ENCODE measurements at places on chromosomes 5 and 9. TPM values are rescaled to one million over a fixed set of nuclear protein-coding genes. Genes with fewer than 3 reads are reported as not detected.
A peak's percentile ranks its signal among the peaks of the same experiment; 100 is the strongest.

TMEM215 gene
- total RNA-seq, result not detected

GRXCR2 gene
- total RNA-seq, result not detected

DNA sequence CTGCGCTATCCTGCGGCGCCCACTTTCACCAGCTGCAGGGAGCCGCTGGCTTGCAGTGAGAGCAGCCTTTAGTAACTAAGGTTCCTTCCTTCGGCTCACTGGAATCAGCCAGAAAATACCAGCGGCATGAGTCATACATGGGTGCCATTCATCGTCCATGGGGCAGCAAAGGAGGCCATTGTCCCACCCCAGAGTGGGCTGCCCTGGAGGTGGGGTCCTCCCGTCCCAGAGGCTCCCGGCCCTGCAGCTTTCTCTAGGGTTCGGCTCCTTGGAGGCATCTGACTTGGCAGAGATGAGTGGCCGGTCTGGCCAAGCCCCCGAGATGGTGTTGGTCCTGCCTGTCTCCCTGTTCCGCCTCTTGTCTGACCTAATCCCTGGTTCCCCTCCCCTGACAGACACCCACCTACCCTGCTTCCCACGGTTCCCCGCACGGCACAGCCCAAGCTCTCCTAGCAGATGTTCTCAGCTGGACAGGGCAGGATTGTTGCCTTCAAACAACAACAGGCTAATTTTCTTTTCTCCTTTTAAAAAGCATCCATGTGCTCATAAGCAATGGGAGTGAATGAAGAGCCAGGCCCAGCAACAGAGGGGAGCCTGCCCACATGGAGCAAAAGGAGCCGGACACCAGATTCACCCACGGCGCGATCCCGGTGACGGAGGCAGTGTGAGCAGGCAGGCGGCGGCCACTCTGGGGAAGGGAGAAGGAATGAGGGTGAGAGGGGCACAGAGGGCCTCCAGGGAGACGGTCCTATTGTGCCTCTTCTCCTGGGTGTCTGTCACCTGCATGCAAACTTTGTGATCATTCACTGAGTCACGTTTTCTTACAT, 97.0 kb upstream of the COL5A1 start:
- peak; percentile 82 for DNase-seq

GRCh38 chr5:102664616-102665335, 90.3 kb upstream of the PAM start:
- DNase-seq, result no peak

GRCh38 chr5:159912033-159912800, 4.1 kb upstream of the ADRA1B start:
- DNase-seq, result peak; percentile 88

- DNase-seq, result no peak
These were observed 64.8 kb downstream of the NUP214 start for GRCh38 chr9:131190191-131190590.

- no peak for DNase-seq
These were observed 92.8 kb downstream of the SMARCA2 start for GRCh38 chr9:2107906-2108451.

GRCh38 chr5:57346328-57346727, 136.3 kb downstream of the ACTBL2 start:
- peak; percentile 83 for DNase-seq

- no peak for DNase-seq
These were observed 15.5 kb downstream of the ACTL7A start for GRCh38 chr9:108877524-108877923.

DNA sequence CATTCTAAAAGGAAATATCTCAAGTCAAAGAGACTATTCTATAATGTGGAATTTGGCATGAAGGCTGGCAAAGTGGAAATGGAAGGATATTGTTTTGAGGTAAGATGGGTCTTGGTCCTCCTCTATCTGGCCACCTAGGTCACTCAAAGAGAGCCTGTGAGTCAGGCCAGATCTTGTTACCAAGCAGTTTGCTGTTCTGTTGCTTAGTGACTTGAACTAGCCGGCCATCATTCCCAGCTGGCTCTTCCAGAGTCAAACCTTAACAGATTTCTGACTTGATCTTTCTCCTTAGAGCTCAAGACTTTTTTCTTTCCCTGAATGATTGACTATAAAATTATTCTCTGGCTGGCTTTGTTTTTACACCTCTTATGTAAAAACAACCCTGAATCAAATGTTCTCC, 136.1 kb downstream of the PDE4D start:
- no peak for DNase-seq

GRCh38 chr9:106615118-106615889, 247.7 kb upstream of the ZNF462 start:
- no peak for DNase-seq

GRCh38 chr9:112558978-112559377, 72.4 kb downstream of the KIAA1958 start:
- no peak for DNase-seq

- DNase-seq, result peak; percentile 48
These were observed 207.0 kb downstream of the DEPDC1B start for GRCh38 chr5:60492958-60493357.

MRPS27 gene
- 83.6 TPM for total RNA-seq

GDF9 gene
- 0.18 TPM for total RNA-seq

DNA sequence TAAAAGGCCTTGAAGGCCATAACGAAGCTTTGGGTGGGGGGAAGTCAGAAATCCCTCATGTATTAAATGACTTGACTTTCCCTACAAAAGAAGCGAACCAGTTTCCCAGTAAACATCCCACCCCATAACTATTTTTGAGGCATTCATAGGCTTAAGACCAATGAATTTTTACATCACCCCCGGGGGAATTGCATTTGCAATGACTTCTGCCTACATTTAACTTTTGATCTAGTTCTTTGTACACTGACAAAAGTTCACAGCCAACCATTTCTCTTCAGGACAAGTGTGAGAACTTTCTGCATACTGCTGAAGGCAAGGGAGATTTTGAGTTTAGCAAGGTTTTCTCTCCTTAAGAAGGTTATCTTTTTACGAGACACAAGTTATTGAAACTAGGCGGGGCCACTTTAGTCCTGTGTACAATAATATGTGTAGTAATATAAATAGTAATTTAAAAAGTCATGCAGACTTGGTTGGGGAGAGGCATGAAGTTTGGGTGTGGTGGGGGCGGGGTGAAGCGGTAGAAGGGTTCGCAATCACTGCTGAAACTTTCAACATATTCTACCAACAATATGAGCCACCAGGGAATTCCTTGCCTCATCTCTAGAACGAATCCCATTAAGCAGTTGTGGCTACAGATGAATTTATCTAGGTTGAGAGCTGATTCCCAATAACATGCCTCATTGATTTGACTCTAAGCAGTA, 2.5 kb downstream of the TJP2 start:
- DNase-seq, result no peak

- DNase-seq, result no peak
These were observed 3.0 kb upstream of the CARD9 start for GRCh38 chr9:136376457-136376856.

- no peak for DNase-seq
These were observed 45.7 kb upstream of the PIK3R1 start for GRCh38 chr5:68169903-68170302.

NMUR2 gene
- total RNA-seq, result not detected

- no peak for DNase-seq
These were observed 3.4 kb upstream of the CCDC187 start for GRCh38 chr9:136307215-136307750.

DNA sequence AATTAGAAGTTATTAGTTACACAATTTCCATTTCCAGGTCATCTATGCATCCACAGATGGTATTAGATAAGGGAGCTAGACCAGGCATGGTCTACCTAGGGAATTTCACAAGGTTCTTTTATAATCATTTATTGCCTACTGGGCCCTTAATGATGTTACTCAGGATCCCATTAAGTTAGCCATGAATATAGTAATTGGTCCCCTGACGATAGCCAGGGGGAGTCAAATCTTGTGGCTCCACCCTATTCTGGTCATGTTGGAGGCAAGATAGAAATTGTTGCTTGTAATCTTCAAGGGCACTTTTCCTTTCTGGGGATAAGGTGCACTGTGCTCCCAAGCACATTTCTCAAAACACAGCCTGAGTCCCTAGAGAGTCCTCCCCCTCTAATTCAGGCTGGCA, 14.1 kb upstream of the ELL2 start:
- no peak for DNase-seq

DNA sequence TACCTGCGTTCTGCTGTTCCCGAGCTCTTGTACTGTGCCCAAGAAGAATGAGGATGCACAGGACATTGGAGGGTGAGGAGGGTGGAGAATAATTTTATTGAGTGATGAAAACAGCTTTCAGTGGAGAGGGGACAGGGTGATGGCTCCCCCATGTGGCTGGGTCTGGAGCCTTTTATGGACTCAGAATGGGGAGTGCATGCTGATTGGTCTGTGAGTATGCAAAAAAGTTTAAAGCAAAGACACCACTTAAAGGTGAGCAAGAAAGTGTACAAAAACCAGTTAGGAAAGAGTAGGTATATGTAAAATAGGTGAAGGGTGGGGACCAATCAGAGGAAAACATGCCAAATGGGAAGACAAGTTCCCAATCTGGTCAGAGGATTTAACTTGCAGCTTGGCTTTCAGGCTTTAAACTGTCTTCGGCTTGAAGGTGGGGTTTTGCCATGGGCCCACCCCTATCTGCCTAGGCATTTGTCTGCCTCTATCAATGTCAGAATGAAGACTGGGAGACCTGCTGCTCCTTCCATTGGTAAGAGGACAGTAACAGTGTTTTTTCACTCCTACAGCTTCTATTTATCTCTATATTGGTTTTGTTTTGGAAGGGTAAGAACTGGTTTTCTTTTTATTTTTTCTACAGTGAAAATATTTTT, 118.0 kb upstream of the RAI14 start:
- peak; percentile 48 for DNase-seq

GRCh38 chr9:21904371-21904770, 89.8 kb downstream of the CDKN2A start:
- peak; percentile 15 for DNase-seq

GRCh38 chr9:65411901-65412300, 126.9 kb upstream of the FOXD4L5 start:
- no peak for DNase-seq

F2RL1 gene
- 3.1 TPM for total RNA-seq

DNA sequence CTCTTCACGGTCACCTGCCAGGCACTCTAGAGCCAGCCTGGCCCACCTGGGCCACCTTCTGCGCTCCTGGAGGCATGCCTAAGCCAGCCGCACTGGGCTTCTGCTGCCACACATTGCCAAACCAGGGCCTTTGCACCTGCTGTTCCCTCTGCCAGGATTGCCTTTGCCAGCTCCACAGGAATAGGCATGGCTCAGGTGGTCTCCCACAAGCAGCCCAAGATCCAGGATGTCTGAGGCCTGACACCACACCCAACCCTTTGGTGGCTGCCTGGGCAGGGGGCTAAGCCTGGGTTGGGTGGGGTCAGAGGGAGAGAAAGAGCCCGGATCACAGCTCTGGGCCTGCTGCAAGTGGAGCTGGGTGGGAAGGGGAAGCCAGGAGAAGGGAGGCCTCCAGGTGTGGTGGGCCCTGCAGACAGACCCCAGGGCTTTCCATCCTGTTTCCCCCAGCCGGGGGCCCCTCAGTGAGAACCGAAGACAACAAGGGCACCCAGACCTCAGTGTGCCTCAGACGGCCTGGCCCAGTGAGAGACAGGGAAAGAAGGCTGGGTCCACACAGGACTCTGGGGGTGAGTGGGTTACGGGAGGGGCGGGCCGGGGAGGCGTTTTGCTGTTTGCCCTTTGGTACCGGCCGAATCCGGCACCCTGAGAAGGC, 672 bp upstream of the SUSD3 start:
- no peak for DNase-seq

DNA sequence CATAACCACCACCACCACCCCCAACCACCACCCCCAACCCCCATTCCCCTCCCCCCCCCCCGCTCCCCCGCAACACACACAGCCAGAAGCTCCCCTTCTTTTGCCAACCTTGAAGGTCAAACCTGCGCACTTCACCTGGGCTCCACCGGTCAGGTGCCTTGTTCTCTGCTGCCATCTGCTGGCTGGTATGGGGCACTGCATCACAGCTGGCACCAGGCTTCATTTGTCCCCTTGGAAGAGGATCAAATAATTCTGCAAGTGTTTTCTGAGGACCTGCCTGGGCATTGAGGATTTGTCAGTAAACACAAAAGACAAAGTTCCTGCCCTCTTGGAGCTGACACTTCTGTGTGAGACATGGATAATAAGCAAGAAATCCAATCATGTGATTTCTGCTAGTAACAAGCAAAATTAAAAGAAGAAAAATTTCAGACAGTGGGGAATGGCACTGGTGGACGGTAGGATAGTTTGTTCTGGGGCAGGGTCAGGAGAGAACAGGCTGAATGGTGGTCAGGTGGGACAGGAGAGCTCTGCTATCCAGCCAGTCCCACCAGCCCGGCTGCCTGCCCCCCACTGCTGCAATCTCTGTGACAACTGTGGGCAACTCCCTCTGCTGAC, 55.6 kb upstream of the LMX1B start:
- DNase-seq, result peak; percentile 36

DNA sequence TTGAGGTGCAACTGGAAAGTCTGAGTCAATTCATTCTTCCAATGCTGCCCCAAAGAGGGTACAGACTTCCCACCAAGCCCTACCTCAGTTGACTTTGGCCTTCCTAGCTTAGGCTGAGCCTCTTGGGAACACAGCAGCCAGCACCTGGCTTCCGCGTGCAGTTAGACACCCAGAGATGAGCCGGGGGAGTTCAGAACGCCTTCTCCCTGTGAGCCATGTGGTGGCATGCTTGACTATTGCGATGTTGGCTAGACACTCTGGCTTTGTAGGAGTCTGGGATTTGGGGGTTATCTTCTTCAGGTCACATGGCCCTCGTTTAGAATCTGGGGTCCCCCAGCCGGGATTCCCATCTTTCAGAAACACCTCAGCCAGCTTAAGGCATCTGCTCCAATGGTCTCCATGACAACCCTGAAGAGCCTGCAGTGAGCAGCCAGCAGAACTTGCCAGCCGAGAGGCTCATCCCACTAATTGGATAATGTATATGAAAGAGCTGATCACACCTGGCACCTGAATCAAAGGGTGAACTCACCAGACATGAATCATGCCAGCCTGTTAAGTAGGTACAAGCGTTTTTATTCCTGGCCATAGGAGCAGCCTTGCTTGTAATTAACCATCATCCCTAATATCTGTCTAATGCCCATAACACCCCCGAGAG, 167.5 kb downstream of the SYK start:
- no peak for DNase-seq

TMEFF1 gene
- 0.49 TPM for total RNA-seq

- DNase-seq, result peak; percentile 87
These were observed 1.7 kb downstream of the STC2 start for GRCh38 chr5:173326501-173326960.

DNA sequence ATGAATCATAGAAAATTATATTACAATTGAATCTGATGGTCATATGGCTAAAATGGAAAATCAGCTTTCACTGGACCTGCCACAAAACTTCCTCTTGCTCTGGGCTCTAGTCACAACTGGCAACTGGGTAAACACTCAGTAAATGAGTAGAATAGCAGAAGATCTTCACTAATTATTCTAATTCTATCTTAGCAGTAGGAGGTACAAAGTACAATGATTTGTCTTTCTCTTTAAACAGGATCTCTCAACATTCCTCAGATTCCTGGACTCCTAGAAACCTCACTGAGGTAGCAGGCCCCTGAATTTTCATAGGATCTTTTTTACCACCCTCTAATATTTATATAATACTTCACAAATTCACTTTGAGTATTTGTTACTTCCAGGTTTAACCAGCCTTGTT, 239.9 kb upstream of the SMARCA2 start:
- DNase-seq, result no peak

- no peak for DNase-seq
These were observed 60.9 kb upstream of the CHD1 start for GRCh38 chr5:98989727-98990126.

IL13 gene
- not detected for total RNA-seq
